Fibroblast of gingiva (primary cell): ENCODE measurements at places on chromosomes 11 and 22.

DNA sequence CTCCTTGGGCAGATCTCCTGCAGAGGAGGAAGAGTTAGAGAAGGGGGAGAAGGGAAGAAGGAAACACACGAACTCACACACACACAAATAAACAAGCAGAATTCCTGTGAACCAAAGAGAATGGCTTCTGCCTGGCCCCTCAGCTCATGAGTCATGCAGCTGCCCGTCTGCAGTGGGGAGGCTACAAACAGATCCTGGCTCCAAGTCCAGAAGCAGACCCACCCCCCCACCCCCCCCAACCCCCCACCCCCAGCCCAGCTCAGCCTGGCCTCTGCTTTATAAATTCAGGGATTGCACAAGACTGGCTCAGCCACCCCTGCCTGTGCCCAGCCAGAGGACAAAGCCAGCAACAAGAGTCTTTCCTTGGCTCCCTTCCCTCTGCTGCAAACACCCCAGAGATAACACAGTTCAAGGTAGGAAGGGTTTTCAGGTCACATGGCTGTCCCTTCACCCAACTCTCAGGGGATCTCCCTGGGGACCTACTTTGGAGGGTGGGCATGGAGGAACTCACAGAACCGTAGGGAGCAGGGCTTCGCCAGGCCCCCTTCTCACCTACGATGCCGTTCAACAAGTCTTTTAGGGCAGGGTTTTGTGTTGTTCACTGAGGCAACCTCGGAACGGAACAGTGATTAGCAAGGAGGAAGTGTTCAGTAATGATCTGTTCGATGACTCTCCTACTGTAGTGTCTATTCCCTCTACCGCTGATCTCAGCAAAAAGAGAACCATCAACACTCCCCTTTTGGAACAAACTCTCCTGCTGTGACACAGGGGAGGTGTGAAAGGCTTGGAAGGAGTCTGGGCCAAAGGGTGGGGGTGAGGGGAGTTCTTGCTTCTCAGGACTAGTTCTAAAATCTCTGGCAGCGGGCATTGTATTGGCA, 35.5 kb downstream of the RPL27A start:
- peak; percentile 94 for DNase-seq

- no peak for DNase-seq
Measured at GRCh38 chr11:10540546-10540914, 457 bp downstream of the RNF141 start.

DNA sequence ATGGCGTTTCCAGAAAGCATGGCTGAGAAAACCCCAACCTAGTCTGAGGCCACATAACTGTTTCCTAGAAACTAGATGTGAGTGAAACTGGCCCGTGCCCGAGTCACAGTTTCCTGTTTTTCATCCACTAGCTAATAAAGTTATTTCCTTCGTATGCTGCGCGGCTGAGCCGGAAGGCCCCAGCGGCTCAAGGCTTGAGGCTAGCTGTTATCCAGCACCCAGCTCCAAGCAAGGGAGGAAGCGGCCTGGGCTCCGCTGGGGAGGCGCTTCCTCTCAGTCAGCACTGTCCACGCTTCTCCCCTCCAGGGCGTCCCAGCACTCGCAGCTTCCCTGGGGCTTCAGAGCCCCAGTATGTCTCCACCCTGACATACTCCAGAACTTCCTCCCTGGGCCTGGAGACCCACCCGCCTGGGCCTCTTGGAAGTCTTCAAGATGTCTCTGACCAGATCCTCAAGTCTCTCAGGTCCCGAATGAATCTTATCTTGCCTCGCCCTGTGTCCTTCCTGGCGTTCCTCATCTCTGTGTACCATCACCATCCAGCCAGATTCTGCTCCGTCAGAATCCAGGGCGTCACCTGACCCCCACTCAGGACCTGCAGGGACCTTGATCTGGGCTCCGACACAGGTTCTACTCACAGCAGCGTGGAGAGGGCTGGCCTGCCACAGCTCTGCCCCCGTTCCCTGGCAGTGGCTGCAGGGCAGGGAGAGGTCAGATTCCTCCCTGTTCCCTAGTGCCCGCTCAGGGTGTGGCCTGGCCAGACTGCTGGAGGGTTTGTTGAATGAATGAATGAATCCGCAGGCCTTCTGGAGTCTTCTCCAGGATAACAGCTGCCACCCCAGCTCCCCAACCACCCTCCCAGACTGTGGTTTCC, 81.9 kb downstream of the LRRC32 start:
- DNase-seq: no peak

- DNase-seq: no peak
Measured at GRCh38 chr11:31874631-31875191, 63.6 kb upstream of the PAX6 start.

DNA sequence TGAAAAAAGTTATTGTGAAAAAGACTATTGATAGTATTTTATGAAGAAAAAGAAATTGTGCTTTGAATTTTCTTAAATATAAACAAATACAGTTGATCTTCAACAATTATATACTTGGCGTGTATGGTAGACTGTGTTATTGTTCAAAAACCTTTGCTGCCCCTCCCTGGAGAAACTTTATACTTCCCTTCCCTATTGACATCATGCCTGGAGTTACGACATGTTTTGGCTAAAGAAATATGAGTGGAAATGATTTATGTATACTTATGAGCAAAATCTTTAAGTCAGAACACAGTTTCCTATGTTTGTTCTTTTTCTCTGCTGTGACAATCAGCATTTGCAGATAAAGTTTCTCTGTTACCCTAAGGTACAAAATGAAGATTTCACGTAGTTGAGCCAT, 243.8 kb downstream of the TMEM135 start:
- peak; percentile 81 for DNase-seq

DNA sequence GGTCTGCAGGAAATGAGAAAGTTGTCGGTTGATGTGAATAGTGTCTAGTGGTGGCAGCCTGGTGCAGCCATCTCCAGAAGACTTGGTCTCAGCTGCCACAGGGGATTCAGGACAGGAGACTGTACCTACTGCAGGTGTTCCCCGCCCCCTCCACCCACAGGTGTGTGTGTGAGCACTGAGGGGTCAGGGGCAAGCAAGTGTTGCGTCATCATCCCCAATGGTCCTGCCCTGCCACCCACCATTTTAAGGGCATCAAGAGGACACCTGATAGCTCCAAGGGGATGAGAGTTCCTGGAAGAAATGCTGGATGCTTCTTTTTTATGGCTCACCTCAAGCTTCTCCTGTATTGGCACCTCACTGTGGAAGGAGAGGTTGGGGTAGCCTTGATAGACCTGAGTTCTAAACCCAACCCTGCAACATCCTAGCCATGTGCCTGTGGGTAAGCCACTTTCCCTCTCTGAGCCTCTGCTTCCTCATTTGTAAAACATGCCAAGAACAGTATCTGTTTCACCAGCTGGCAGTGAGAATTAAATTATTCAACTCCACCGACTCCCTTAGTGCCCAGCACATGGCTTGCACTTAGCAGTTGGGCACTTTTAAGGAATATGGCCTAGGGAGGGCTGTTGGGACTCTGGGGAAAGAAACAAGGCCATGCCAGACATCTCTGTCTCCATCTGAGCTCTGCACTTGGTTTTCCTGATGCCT, 6.1 kb downstream of the C11orf91 start:
- DNase-seq: peak; percentile 33

- DNase-seq: no peak
Measured at GRCh38 chr22:50396751-50397370, 53.7 kb downstream of the PPP6R2 start.

DNA sequence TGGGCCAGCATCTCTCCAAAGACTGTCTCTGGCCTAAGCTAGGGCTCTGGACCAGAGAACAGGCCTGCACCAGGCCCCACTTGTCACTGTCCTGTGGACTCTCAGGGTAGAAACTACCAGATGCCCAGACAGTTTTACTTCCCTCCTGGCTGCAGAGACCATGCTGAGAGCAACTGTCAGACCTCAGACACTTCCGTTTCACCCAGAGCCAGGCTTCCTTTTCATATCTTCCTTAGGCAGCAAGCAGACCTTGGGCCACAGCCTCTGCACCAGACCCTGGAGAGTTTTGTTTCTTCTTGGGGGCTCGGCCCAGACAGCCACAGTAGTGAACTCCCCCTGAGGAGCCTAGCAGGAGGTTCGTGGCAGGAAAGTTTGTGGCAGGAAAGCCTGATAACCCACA, 12.1 kb upstream of the FCHSD2 start:
- no peak for DNase-seq

- no peak for DNase-seq
Measured at GRCh38 chr22:22746963-22747933, 102.8 kb downstream of the GGTLC2 start.

- no peak for DNase-seq
Measured at GRCh38 chr11:95922099-95922498, 1.8 kb downstream of the MTMR2 start.

GRCh38 chr11:45659818-45660160, 5.6 kb downstream of the CHST1 start:
- DNase-seq: no peak

- DNase-seq: no peak
Measured at GRCh38 chr11:36054628-36055027, 110.8 kb downstream of the LDLRAD3 start.

GRCh38 chr11:46850829-46851380, 4.8 kb upstream of the CKAP5 start:
- DNase-seq: no peak

DNA sequence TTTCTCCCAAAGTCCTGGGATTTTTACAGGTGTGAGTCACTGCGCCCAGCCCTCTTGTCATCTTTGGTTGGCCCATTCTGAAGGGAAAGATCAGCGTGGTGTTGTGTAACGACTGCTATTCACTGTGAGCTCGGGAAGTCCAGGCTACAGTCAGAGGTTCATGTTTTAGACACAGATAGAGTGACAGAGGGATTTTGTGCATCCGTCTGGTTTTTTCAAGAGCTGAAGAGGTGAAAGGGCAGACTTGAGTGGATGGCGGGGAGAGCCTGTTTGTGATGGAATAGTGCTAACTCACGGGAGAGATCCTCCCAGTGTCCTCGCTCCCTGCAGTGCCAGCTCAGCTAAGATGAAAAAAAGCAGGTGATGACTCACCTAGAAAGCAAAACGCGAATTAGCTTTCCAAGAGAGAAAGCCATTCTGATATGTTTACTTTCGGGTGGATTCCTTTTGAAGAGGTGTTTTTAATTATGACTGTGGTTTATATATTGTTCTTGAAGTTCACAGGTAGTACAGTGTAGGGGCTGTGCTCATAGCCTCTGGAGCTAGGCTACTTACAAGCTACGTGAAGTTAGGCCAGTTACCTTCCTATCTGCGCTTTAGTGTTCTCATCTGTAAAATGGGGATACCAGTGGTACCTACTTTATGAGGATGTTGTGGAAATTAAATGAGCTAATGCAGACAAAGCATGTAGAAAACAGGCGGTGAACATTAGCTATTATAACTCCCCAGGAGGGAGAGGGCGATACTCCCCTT, 67.2 kb downstream of the C11orf91 start:
- peak; percentile 9 for DNase-seq

DNA sequence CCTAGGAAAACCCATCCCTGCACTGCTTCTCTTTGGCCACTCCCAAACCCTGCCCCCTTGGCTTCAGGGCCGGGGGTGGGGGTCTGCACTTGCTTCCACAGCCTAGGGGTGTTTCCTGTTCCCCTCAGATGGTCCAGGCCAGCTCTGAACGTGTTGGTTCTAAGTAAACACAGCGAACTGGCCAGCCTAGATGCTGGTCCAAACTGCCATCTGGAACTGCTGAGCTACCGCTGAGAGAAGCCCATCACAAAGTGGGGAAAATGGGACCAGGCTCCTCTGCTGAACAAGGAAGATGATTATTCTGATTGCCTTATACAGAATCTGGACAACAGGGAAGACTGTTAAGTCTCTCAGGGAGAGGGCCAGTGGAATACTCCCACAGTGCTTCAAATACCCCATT, 23.5 kb upstream of the YPEL1 start:
- DNase-seq: no peak

- no peak for DNase-seq
Measured at GRCh38 chr11:37264060-37264459, 666.0 kb upstream of the RAG2 start.

DNA sequence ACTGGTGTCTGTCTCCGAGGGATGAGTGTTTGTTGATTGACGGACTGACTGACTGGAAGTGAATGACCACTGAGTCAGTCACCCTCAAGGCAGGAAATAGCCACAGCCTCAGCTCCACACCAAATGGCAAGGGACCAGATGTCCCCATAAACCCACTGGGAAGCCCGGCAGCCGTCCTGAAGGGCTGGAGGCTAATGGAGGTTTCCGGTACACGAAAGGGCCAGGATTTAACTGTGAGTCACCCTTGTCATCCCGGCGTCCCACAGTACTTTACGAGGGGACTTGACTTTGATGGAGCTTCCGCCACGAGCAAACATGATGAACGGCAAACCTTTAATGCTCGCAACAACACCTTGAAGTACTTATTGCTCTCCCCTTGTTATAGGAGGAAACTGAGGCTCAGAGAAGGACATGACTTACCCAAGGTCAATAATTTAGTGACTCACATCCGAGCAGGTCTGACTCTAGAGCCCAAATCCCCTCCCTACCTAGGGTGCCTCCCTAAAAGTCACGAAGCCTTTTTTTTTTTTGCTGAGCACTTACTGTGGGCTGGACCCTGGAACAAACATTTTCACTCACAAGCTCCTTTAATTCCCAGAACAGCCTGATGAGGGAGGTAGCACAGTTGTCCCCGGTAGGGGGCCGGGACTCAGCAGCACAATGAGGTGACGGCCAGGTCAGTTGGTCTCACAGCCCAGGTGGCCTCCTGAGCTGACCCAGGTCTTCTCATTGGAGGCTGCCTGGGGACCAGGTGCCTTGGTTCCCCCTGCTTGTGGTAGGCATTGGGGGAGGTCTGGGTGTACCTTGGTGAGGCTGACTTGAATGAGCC, 25.2 kb upstream of the GCAT start:
- no peak for DNase-seq

DNA sequence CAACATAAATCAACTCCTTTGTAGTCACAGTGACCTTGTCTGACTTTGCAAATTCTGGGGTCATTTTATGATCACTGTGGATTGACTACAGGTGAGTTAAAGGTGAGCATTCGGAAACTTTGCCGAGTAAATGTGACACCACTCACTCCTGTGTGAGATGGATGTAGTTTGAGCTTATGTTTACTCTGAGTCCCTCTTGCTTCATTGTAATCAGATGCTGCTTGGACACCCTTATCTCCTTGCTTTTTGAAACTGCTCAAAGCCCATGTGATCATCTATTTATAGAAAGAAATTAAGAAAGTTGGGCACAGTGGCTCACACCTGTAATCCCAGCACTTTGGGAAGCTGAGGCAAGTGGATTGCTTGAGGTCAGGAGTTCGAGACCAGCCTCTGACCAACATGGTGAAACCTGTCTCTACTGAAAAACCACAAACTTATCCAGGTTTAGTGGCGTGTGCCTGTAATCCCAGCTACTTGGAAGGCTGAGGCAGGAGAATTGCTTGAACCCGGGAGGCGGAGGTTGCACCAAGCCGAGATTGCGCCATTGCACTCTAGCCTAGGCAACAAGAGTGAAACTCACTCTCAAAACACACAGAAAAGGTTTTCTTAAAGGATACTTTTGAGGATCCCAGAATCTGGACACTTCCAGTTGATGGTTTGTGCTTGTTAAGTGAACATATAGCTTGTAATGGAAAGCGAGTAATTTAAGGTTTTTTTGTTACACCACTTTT, 7.2 kb downstream of the FAM118A start:
- DNase-seq: no peak

DNA sequence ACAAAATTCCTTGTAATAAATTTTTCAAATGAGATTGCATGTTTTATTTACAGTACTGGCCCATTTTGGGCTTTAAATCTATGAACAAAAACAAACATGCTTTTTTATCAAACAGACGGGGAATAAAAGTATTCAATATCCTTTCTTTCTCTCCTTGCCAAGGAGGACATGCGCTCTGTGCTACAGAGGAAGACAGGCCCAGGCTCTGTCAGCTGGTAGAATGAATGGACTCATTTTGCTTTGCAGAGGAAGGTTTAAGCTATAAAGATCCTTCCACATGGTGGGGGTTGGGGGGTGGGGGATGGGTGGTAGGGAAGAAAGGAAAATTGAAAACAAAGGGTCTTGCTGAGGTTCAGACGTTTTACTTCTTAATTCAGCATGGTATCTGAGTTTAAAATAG, 575.6 kb downstream of the INSC start:
- DNase-seq: no peak
